Lung (tissue), 17 donors: ENCODE measurements at places on chromosomes 3 and 15. TPM values are rescaled to one million over a fixed set of nuclear protein-coding genes. Genes with fewer than 3 reads are reported as not detected.

DNA sequence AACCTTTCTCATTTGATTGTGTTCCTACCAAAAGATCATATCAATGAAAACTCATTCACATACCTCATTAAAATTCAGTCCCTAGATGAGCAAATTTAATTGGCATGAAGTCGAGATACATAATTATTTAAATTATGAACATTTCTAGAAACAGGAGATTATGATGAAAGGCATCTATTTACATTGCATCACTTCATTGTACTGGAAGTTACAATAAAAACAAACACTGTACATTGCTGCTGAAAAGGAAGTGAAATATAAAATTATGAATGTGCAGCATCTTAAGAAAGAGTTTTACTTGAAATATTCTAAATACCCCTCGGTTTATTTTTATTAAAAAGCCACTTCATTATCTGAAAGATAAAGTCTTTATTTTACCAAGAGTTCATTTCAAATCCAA lies 163.4 kb upstream of the ZNF385D start:
- H3K27me3 ChIP-seq: no peaks in the 10 kb centered on the region
- H3K36me3 ChIP-seq: no peaks in the 10 kb centered on the region
- no peak for DNase-seq

DNA sequence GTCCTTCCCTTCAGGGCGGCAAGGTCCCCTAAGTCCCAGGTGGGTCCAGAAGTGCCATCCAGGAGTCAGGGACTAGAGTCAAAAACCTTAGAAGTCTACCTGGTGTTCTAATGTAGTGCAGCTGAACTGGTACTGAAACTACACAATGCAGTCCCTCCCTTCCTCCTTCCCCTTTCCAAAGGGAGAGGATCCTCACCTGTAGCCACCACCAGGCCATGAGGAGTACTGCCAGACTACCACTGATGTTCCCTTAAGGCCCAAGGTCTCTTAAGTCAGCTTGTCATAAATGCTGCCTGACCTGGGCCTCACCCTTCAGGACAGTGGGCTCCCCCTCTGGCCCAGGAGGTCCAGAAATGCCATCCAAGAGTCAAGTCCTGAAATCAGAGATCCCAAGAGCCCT lies 98.9 kb downstream of the ULK4 start:
- DNase-seq: no peak
- no peaks in the 10 kb centered on the region for H3K27me3 ChIP-seq
- H3K27ac ChIP-seq: no peak overlapping the region
- H3K4me3 ChIP-seq: no peak overlapping the region

The OSBPL10 gene
- 21.1 TPM for total RNA-seq

The ABI3BP gene
- total RNA-seq: 87.5 TPM

The FEZF2 gene
- total RNA-seq: not detected

DNA sequence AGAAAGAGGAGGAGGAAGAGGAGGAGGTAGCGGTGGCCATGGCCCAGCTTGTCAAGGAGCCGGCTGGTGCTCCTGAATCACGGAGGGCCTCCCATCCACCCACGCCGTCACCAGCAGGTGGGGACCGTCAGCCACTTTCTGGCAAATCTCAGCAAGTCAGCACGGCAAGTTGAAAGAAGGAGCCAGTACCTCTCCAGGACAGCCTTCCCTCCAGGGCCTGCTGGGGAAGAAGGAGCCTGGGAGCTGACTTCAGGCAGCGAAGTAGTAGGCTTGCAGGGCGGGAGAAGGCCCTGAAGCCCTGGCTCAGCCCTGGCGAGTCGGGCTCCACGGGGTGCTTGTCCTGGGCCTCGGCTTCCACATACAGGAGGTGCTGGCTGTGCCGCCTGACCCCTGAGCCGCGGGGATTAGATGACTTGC lies 99.2 kb upstream of the TRPM1 start:
- no peak overlapping the region for H3K4me3 ChIP-seq
- peak; percentile 69 for DNase-seq
- no peaks in the 10 kb centered on the region for H3K36me3 ChIP-seq
- H3K4me1 ChIP-seq: no peaks in the 10 kb centered on the region
- no peaks in the 10 kb centered on the region for H3K27me3 ChIP-seq

- no peaks in the 10 kb centered on the region for H3K27me3 ChIP-seq
- no peak overlapping the region for H3K4me3 ChIP-seq
- peak; percentile 96 for DNase-seq
- peaks cover 9% of the 10 kb centered on the region for H3K4me1 ChIP-seq
- H3K36me3 ChIP-seq: no peaks in the 10 kb centered on the region
Observed at GRCh38 chr3:24545887-24546286, 51.2 kb upstream of the THRB start.

DNA sequence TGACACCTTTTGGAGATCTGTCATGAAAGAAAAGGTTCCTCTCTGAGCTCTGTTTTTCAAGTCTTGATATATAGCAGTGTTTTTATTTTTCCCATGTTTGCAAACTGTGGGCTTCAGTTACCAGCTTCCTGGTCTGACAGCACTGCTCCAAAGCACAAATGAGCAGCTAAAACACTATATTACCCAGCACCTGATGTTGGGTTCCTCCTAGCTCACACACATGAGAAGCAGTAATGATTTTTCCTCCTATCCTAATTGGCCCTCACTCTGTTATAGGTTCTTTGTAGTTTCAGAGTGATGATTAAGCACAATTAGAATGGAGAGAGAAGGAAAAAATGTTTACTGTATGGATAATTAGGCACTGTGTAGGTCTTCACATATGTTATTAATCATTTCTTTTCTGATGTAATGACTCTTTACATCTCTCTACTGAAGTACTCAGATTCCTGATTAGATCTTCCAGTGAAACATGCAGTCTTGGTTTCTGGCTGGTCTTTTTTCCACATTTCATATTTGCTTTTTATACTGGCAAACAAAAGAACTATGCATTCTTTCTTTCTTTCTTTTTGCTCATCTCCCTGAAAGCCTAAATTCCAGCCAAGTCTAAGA lies 939.7 kb downstream of the NSUN3 start:
- no peak overlapping the region for H3K4me3 ChIP-seq
- no peak for DNase-seq
- no peaks in the 10 kb centered on the region for H3K36me3 ChIP-seq

GRCh38 chr3:155323063-155323666 lies 29.7 kb upstream of the STRIT1 start:
- H3K27ac ChIP-seq: no peak overlapping the region
- H3K36me3 ChIP-seq: no peaks in the 10 kb centered on the region
- no peaks in the 10 kb centered on the region for H3K27me3 ChIP-seq
- DNase-seq: peak; percentile 63

The IQCH gene
- 10.5 TPM for total RNA-seq

The CADPS gene
- total RNA-seq: 0.64 TPM

DNA sequence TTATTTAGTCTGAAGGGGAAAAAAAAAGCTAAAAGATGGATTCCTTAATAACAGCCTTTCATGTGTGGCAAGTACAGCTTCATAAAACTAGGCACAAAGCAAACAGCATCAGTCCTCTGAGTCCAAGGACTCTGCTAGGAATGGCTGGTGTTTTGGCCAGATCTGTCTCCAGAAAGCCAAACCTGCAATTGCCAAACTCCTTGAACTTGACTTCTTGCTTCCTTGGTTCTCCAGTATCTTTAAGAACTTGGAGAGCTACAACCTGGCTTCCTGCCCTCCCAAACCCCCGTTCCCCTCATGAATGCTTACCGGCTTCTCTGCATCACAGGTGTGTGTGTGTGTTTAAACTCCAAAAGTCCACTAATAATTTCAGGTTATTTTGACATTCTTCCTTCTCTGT lies 1.6 kb upstream of the PLOD2 start:
- no peaks in the 10 kb centered on the region for H3K27me3 ChIP-seq
- no peaks in the 10 kb centered on the region for H3K36me3 ChIP-seq
- no peak overlapping the region for H3K27ac ChIP-seq
- DNase-seq: peak; percentile 49
- H3K4me1 ChIP-seq: peaks cover 19% of the 10 kb centered on the region

- no peaks in the 10 kb centered on the region for H3K36me3 ChIP-seq
- H3K27me3 ChIP-seq: no peaks in the 10 kb centered on the region
- H3K4me3 ChIP-seq: no peak overlapping the region
- no peaks in the 10 kb centered on the region for H3K4me1 ChIP-seq
Observed at GRCh38 chr15:67216859-67217258, 37.6 kb downstream of the AAGAB start.

DNA sequence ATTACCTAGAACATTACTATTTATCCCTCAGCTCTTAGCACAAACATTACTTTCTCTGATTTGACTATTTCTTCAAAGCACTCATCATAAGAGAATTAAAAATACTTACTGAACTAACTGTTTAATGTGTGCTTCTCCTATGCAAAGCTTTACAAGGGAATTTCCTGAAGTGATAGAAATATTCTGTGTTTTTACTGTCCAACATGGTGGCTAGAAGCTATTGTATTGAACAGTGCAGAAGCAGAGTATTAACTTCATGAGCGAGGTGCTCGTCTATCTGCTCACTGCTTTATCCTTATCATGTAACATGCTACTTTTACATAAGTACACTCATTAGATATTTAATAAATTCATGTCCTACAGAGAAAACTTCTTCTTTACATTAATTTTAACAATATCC lies 239.1 kb downstream of the ISL2 start:
- H3K27ac ChIP-seq: no peak overlapping the region
- H3K27me3 ChIP-seq: no peaks in the 10 kb centered on the region
- H3K36me3 ChIP-seq: no peaks in the 10 kb centered on the region
- peaks cover 5% of the 10 kb centered on the region for H3K4me1 ChIP-seq
- no peak for DNase-seq
- H3K4me3 ChIP-seq: no peak overlapping the region

The ABCF3 gene
- 44.7 TPM for total RNA-seq

The ATP13A4 gene
- 202 TPM for total RNA-seq

DNA sequence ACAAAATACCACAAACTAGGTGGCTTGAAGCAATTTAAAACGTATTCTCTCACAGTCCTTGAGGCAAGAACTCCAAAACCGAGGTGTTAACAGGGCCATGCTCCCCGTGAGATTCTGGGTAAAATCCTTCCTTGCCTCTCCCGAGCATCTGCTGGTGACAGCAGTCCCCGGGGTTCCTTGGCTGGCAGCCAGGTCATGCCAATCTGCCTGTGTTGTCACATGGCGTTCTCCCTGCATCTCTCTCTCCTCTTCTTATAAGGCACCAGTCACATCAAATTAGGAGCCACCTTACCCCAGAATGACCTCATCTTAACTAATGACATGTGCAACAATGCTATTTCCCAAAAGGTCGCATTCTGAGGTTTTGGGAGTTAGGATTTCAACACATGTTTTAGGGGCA lies 26.3 kb upstream of the LRRN1 start:
- no peak for DNase-seq
- H3K4me1 ChIP-seq: peaks cover 6% of the 10 kb centered on the region
- H3K4me3 ChIP-seq: no peak overlapping the region
- H3K27me3 ChIP-seq: no peaks in the 10 kb centered on the region
- no peak overlapping the region for H3K27ac ChIP-seq
